ENCODE measurements at places on chromosomes 4 and X.

- no peak for DNase-seq
These were observed 45.0 kb downstream of the APBB2 start for GRCh38 chr4:41169256-41169800.

DNA sequence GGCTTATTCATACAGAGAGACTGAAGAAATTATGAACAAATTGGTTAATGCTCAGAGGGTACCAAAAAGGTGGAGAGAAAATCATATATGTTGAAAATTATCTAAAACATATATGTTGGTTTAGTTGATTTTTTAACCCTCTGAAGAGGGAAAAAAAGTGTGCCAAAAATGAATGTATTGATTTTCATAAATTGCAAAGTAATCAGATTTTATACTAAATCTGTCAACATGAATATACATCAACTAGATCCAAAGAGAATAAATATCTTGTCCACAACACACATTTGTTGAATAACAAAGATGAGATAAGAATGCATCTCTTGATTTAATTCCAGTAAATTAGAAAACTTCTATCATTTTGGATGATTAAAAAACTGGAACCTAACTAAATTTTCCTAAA, 125.3 kb upstream of the TACR3 start:
- DNase-seq, result no peak

DNA sequence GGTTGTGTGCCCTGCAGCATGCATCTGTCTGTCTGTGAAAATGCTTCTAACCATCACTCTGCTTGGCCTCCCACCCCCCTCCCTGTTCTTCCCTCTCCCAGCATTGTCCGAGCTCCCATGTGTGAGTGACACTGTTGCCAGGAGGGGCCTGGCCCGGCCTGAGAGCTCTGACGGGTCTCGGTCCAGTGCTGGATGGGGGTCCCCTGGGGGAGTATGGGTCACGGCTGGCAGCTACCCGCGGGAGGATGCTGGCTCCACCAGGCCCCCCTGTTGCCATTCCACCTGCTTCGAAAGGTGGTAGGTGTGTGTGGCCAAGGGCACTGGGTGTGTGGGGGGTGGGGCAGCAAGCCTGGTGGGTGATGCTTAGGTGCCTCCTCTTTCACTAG, 3.6 kb downstream of the NLGN3 start:
- DNase-seq, result no peak

GRCh38 chr4:153204247-153204671, at the start of gene TRIM2:
TRIM2 (plus strand) TSS chr4:153204443; CDS start chr4:153204531, 88 bp downstream.
- DNase-seq, result no peak

DNA sequence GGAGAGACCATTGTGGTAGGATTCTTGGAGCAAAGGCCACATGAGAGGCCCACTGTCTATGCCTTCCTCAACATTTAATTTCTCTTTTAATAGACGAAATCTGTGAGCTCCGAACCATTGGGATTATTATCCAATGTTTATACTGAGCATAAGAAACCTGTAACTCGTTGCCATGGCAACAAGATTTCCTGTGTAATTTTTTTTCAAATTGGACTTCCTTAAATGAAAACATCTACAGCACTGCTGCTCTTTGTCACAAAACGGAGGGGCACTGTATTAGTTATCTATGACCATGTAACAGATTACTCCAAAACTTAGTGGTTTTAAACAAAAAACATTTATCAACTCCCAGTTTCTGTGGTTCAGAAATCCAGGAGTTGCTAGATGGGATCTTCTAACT, 38.7 kb downstream of the PPP1R2C start:
- DNase-seq, result no peak

DNA sequence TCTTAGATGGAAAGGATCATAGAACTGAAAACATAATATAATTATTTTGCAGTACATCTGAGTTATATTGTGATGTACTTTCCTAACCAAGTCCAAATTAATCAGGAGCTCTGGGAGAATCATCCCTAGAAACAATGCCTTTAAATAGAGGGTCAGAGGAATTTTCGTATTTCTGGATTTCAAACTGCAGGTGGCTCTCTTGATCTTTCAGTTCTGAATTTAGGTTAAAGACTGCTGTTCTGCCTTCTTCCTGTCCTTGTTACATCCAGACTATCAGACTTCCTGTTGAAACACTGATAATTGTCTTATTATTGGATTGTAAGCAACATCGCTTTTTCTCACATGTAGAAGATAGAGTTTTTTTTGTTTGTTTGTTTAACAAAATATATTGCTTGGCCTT, 142.7 kb downstream of the RPA4 start:
- no peak for DNase-seq

DNA sequence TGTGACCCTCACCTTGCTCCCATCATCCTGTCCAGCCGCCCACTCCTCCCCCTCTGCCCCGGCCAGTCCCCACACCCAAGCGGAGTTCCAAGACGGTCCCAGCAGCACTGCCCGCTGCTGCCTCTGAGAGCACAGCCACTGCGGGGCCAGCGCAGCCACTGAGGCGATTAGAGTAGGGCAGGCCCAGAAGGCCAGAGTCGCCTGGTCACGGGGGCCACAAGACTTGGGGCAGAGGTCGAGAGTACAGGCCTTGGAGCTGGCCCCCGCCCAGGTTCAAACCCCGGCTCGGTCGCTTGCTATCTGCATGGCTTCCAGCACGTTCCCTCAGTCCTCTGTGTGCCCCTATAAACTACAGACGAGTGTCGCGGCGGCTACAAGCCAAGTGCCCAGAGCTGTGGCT, 53.2 kb upstream of the ADRA2C start:
- no peak for DNase-seq

Measured in activated CD4-positive, alpha-beta T cell treated with anti-CD3 and anti-CD28 coated beads for 24 hours (primary cell).